Caudate nucleus (tissue), 63 donors: ENCODE measurements at places on chromosomes 3 and 15.
A peak's percentile ranks its signal among the peaks of the same experiment; 100 is the strongest.

DNA sequence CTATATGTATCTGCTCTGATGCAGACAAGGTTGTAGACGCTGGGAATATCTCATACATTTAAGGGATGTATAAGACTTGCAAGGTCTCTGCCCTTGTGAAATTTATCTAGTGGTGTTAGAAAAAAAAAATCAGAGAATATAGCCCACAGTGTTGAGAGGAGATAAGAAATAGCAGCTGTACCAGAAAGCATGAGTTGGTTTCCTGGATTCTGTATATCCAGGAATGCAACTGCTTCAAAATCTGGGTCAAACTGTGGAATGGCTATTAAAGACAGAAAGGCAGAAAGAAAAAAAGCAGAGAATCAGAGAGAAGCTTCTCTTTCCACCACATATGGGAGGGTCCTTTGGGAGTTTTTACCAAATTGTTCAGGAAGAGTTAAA, 1.5 kb upstream of the TMEM212 start:
- DNase-seq, result no peak

DNA sequence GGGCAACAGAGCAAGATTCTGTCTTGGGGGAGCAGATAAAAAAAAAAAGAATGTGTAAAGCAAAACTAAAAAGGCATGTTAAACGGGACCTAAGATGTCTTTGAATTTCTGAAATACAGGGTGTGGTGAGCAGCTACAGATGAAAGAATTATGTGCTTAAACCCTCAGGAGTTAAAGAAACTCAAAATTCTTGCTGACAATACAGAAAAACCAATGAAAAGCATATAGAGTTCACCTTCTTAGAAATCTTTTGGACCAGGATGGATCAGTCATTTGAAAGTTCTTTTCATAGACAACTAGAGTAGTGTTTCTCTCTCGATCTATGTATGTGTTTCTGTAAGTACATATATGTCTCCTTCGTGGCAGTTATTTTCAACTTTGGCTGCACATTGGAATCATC, 31.4 kb downstream of the TUBGCP4 start:
- DNase-seq, result no peak

DNA sequence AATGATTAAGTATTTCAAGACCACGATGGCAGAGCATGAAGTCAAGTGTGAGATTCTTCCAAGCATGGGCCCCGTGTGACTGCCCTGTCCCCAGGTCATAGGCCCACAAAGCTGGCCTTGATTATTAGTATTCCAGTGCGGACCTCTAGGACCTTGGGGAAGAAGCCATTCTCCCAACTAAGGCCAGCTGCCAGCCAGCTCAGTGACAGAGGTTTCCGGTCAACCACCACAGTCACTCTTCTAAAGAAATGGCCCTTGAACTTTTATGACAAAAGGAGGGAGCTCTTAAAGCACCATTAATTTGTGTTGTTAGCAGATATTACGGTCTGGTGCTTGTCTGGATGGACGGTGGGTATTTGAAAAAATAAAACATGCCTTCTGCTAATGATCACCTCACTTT, 28.0 kb downstream of the FAM3D start:
- no peak for DNase-seq

GRCh38 chr15:40927495-40927872, 1.7 kb upstream of the DLL4 start:
- DNase-seq, result no peak

GRCh38 chr3:194738254-194739093, 52.8 kb downstream of the FAM43A start:
- peak; percentile 75 for DNase-seq

- DNase-seq, result no peak
Measured at GRCh38 chr15:93044301-93045190, 44.5 kb downstream of the RGMA start.

- no peak for DNase-seq
Measured at GRCh38 chr3:99240700-99241099, 339.2 kb upstream of the DCBLD2 start.

DNA sequence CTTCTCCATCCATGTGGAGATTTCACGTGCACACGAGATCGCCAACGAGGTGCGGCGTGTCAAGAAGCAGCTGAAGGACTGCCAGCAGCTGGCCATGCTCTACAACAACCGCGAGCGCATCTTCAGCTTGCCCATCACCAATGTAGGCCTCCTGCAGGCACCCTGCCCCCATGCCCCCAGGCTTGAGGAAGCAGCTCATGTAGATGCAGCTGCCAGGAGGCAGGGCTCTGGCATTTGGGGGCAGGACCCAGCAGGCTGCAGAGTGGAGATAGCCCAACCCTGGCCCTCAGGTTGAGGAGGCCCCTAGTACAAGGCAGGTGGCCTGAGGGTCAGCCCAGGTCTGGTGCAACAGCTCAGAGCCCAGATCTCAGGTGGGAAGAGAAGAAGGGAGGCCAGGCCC, 36.4 kb downstream of the DNAH1 start:
- no peak for DNase-seq

DNA sequence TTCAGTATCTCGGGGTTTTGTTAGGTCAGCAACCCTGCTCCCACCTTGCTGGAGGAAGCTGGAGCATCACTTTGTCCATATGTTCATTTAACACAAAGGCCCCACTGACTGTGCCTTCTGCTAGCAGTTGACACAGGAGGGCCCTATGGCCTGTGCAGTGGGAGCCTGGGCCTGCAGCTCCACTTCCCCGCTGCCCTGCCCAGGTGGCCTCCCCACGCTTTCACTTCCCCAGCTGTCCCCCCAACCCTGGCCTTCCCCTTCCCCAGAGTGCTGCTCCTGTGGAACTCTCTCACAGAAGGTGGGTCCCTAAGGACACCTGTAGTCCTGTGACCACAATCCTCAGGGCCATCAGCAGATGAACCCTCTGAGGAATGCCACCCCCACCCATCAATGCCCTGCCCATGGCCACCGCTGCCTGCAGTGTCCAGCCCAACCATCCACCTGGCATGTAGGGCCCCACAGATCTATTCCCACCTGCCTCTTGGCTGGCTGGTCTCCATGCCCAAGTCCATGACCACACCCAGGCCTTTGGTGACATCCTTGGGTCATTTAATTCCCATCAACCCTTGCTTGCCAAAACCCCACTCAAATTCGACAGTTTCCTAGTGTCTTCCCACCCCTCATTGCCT, 13.5 kb downstream of the TBC1D21 start:
- DNase-seq, result no peak

DNA sequence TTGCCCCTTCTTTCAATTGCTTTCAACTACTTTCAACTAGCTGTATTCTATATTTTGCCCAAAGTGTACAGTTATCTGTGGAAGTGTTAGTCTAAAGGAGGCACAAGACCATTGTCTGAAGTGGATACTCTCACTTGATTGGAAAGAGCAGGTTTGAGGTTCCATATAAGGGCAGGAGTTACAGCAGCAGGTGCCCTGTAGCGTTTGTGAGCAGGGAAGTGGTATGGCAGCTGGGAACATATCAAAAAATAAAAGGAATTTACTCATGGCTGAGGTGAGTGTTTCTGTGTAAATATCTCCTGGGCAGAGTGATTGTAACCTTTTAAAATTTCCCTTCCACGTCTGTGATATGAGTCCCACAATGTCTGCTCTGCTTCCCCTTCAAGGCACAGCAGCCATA, 38.5 kb upstream of the DNAJC13 start:
- no peak for DNase-seq

DNA sequence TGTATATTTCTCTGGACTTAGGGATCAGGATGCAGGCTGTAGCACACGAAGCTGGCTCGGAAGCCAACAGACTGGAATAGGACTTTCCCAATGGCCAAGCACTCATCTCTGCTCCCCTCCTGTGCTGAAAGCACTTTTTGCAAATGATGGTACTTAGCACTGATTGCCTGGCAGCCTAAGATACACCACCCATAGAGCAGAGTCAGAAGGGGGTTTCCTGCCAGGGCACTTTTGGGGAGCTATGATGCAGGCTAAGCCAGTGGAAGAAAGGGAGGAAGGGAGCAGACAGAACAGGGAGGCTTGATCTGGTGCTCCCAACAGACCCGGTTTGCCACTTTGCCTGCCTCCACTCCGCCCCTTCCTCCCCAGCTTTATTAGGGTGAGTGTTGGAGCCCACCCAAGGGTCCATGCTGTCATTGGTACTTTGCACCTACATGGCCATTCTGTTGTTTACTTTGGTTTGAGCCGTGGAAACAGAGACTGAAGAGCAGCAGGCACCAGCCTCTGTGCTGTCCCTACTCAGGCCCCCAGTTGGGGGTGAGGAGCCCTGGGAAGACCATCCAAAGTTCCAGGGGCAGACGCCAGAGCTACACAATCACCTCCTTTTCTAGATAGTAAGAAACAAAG, 15.9 kb downstream of the BSN start:
- no peak for DNase-seq

- DNase-seq, result no peak
Measured at GRCh38 chr3:54353946-54354345, 231.6 kb downstream of the CACNA2D3 start.

DNA sequence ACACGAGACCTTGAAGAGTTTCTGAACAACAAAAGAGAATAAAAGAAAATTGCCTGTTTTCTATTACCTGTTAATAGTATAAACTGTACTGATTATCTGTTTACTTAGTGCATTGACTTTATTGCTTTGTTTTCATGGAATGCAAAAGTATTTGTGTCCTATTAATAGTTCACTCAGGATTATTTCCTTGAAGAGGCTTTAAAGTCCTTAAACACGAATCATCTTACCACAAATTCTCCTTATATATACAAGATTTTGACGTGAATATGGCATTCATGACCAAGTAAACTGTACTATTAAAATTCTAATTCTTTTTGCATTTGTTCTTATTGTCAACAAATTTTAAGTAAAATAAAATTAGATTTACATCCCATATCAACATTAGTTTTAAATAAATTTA, 513.0 kb downstream of the NTRK3 start:
- no peak for DNase-seq

DNA sequence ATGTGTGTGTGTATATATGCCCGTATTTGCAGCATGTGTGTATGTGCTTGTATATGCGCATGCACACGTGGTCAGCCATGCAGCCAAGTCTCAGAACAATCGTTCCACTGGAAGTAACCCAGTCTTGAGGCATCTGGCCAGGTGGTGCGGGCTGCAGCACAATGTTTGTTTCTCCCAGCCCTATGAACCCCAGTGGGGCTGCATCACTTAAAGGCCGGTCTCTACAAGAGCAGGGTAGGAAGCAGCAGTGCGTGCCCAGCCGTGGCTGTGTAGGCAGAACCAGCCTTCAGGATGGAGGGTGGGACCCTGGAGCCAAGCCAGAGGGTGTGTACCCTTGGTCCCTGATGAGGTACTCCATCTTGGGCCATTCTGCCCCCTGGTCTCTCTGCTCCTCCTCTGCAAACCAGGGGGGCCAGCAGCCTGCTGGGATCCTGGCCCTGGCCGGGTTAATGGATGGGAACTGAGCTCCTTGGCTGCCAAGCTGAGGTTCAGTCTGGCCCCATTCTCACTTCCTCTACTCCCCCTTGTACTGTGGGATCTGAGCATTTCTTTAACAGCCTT, 11.8 kb downstream of the KLF13 start:
- DNase-seq, result no peak

DNA sequence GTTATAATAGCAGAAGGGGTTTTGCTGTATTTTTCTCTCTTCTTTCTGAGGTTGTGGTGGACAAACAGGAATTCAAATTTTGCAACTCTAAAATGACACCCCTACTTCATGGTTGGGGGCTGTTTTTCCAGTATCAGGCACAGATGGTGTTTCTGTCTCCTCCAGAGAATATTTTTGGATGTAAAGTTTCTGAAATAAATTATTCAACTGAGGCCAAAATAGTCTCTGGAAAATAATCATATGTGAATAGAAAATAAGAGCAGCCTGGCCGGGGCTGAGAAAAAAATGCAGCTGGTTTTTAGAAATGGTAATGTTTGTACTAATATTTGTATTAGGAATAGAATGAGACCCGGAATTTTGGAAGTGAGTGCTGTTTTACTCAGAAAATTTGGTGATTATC, 121.3 kb upstream of the ADAMTS9 start:
- no peak for DNase-seq

- no peak for DNase-seq
Measured at GRCh38 chr3:154139996-154140436, 18.8 kb downstream of the ARHGEF26 start.

- no peak for DNase-seq
Measured at GRCh38 chr3:107963581-107963980, 127.2 kb downstream of the CD47 start.

- DNase-seq, result peak; percentile 38
Measured at GRCh38 chr3:169886671-169887070, 16.9 kb upstream of the LRRC31 start.

DNA sequence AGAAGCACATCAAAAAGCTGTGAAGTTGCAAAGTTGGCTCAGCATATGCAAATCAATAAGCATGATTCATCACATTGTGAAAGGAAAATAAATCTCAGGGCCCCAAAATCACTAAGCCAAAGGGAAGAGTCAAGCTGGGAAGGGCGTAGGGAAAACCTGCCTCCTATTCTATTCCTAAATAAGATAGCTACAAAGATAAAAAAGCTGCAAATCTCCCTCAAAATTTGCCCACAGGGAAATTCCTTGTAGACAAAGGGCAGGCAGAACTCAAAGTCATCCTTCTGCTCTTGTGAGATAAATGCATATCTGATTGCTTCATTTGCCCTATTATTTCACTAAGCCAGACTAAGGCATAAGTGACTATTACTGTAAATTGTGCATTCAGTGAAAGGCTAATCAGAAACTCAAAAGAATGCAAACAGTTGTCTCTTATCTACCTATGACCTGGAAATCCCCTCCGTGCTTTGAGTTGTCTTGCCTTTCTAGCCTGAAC, 30.5 kb upstream of the CCNL1 start:
- DNase-seq, result no peak

GRCh38 chr3:168939651-168940238, 723.8 kb downstream of the MECOM start:
- no peak for DNase-seq

DNA sequence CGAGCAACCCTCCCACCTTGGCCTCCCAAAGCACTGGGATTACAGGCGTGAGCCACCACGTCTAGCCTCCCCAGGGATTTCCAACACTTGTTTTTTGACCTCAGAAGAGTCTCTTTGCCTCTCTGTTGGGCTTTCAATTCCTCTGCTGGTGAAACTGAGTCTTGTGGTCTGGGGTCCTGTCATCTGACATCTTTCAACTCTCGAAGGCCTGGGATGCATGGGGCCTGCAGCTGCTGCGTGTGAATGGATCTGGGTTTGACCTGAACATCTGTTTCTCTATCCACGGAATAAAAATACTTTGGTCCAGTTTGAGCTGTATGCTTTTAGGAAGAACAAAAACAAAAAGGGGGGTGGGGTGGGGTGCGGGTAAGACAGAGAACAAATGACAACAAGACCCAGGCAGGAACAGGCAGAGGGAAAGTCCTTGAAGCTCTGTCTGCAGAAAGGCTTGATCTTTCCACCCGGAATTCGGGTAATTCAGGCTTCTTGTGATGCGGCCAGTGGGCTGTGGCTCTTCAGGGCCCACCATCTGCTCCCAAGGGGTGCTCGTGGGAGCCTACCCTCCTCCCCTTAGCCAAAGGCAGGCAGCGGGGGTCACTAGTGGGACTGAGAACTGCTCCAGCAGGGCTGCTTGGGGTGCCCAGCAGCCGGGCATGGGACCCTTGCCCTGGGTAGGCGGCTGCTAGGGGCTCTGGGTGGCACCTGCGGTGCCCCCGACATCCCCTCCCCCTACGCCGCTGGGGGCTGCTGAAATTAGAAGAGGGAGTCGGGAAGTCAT, 71.5 kb downstream of the SLC12A8 start:
- DNase-seq, result no peak

- DNase-seq, result no peak
Measured at GRCh38 chr3:190865419-190865818, 2.9 kb upstream of the GMNC start.
